Cerebellar nuclear complex (tissue), 1 donor: ENCODE measurements at places on chromosomes 6 and 20.

DNA sequence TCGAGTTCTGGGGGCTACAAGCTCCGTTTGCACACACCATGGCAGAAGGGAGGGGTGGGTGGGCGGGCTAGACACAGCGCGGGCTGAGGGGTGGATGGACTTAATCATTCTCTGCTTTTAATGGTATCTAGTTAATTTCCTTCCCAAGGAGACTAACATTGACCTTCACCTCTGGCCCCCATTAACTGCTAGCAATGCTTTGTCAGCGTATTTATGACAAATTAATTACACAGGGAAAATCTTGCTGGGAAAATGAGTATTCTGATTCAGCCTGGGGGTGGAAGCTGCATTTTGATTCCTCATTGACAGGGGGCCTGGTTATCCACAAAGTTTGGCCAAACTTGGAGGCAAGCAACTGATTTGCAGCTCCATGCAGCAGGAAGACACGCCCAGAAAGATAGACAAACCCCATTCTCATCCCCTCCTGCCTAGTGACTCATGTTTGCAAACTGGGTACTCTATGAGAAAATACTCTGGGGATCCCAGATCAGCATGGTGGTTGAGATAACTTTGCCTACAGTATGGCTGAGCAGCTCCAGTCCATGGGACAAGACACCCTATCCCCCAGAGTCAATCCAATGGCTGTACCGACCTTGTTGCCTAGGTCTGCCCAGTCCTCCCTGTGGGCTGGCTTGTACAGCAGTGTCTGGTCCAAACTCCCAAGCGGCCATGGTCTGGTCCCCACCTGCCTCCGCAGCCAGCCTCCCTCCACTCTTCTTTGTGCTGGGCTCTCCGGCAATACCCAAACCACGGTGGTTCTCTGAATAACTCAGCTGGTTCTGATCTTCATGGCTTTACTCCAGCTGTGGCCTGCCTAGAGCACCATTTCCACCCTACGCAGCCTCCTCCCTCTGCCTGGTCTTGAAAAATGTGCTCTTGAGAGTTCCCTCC lies 19.7 kb downstream of the ZBP1 start:
- no peak for DNase-seq

- DNase-seq, result no peak
These were observed 38.1 kb downstream of the HTR1B start for GRCh38 chr6:77425216-77425615.

GRCh38 chr20:33657704-33658095 lies 4.4 kb upstream of the C20orf144 start:
- DNase-seq, result no peak

DNA sequence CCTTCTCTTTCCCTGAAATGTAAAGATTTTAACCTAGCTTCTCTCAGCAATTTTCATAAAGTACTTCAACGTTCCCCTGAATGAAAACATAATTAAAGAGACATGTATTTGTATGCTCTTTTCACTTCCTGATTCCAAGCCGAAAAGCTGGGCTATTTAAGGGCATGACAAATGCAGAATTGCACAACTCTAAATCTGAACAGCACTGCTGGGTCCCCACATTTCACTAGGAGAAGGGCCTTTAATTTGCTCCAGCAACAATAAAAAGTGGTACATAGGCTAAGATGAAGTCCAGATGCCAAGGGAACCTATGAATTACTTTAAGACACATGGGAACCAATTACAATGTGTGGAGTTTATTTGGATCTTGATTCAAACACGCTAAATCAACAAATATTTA lies 42.0 kb downstream of the IRAK1BP1 start:
- no peak for DNase-seq

GRCh38 chr20:45818239-45818638 lies 5.8 kb downstream of the UBE2C start:
- DNase-seq, result no peak

DNA sequence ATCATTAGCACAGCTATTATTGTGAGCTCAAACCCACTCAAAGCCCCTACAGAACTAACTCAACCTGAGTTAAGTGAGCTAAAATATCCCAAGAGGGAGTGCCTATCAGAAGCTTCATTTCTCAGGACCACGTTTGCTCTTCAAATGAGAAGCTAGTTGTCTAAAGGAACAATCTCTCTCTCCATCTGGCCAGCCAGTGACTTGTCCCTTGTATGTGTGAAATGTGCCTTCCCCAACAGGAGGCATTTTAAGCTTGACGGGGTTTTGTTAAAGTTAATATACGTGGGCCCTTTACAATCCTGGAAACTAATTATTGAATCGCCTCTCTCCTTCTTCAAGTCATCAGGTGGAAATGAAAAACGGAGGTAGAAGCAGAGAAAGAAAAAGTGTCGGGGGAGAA lies 62.0 kb downstream of the TRERF1 start:
- no peak for DNase-seq

GRCh38 chr6:56746767-56747504 lies 104.2 kb upstream of the DST start:
- no peak for DNase-seq

DNA sequence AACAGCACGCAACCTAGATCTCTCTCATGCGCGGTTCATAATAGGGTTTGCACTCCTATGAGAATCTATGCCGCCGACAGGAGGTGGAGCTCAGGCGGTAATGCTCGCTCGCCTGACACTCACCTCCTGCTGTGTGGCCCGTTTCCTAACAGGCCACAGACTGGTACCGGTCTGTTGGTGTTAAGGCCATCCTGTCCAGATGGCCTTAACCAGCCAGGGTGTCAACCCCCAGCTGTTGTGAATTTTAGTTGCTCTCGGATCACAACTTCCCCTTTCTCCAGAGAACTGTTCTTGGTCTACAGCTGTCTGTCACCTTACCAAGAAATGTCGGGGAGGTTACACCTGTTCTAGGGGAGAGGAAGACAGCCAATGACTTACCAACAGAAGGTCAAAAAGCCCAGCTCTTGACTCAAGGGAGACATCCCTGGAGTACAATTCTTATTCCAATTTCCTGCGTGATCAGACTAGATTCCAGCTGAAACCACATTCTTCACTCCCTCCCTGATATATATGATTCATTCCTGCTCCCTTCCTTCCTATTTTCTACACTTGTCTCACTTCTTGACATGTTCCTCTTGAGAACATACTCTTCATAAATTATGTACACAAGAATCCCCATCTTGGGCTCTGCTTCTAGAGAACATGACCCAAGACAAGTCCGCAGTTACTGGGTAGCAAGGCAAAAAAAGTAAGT lies 23.1 kb upstream of the DNAAF9 start:
- no peak for DNase-seq

DNA sequence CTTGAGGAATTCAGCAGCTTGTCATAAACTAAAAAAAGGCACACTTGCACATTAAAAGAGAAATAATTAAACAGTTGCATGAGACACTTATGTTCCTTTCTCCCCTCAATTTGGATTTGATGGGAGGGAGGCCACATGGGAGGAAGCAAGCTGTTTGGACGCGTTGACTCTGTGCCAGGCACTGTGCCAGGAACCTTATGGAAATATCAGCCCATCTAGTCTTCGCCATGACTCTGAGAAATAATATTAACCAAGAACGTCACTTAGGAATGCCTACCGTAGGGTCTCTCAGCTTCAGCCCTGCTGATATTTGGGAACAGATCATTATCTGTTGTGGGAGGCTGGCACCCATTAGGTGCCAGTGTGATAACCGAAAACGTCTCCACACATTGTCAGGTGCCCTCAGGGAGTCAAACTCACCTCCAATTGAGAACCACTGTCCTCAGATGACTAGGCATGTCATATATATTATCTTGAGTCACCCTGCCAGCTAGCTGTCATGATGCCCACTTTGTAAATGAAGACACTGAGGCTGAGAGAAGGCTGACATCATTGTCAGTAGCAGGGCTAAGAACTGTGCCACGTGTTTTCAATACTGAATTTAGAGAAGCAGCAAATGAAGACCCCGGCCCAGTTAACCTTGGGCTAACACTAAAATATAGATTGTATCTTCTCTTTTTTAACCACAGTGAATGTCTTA lies 36.1 kb downstream of the EYA2 start:
- DNase-seq, result no peak

DNA sequence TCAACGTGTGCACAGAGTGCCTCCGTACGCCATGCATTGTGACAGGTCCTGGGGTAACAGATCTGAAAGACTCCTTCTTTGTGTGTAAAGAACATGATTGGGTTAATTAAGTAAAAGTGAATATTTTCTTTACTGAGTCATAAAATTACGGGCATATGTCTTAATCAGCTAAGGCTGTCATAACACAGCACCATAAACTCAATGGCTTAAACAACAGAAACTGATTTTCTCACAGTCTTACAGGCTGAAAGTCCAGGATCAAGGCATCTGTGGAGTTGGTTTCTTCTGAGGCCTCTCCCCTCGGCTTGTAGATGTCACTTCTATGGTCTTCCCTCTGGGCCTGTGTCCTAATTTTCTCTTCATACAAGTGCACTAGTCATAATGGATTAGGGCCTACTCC lies 176.9 kb downstream of the MTFR2 start:
- no peak for DNase-seq

GRCh38 chr20:54389596-54390280 lies 85.7 kb upstream of the DOK5 start:
- DNase-seq, result no peak

DNA sequence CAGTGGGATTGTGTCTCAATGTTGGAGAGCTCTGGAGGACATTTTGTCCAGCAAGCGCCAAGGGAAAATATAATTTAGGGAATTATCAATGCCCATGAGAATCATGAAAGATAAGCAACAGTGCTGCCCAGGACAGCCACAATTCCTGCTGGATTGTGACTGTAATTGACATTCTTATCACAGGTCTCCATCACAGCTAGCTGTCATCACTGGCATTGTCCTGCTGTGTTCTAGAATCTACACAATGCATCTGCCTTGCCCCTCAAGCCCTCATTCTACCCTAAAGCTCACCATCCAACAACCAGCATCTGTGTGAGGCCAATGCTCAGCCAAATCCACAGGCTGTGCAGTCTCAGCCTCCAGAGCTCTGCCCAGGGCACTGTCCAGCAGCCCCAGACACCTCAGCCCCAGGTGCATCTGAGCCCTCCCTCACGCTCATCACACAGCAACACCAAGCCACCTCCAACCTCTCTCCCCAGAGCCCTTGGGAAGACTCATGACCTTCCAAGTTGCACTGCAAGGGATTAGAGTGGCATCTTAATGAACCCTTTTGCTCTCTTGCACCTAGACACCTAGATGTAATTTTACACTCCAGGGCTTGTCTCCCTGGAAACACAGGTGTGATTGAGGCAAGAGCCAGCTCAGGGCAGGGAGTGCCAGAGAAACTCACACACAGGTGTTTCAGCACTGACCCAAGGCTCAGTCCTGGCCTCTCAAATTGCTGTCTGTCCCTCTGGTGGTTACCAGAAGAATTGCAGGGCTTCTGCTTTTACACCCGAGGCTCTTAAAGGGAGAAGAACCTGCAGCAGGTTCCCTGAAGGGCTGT lies 85.2 kb upstream of the PHACTR3 start:
- DNase-seq, result no peak

GRCh38 chr6:164377348-164377918 lies 932.0 kb downstream of the C6orf118 start:
- no peak for DNase-seq

GRCh38 chr20:47785854-47786764 lies 828 bp upstream of the SULF2 start:
- no peak for DNase-seq

DNA sequence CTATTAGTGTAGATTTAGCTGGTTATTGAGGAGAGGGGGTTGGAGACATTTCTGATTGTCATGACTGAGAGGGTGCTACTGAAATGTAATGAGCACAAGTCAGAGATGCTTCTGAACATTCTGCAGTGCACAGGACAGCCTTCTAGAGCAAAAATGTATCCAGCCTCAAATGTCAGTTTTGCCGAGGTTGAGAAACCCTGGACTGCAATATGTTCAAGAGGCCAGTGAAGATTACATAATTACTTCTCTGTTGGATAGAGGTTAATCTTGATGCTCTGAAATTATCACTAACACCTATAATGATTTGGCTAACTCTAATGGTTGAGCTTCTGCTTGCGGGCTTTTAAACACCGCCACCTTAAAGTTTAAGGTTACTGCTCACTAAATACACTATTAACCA lies 3.4 kb upstream of the DUSP22 start:
- no peak for DNase-seq

DNA sequence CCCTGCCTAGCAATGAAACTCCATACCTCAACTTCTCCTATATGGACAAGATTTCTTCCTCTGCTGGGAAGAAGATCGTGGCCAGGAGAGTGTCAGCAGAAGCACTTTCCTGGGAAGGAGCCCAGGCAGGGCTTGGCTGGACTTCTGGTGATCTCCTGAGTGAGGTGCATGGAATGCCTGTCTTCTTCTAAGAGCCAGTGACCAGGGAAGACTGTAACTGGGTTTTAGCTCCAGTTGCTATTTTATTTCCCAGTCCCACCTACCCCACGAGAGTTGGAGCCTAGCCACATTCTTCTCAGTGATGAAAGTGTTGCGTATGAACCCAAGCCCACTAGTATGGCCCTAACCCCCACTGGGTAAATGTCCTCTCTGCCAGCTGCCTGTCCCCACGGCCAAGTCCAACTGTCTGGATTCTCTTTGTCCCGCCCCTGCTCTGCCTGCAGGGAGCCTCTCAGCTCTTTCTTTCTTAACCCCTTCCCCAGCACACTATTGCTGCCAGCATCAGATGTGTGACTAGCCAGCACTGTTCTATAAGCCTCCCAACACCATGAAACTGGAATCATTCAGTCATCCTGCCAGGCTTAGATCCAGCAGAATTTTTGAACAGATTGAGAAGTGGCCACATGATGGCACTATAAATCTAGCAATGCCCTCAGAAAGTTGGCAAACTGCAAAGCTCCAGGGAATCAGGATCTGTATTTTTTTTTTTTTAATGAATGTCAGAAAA lies 69.8 kb upstream of the FAM184A start:
- DNase-seq, result no peak

- no peak for DNase-seq
These were observed 3.4 kb downstream of the HMGN3 start for GRCh38 chr6:79231101-79231500.

- no peak for DNase-seq
These were observed 30.8 kb upstream of the COL19A1 start for GRCh38 chr6:69835414-69836179.

- no peak for DNase-seq
These were observed 120.4 kb upstream of the SLC2A12 start for GRCh38 chr6:134172706-134173365.

- no peak for DNase-seq
These were observed 101.1 kb downstream of the LY86 start for GRCh38 chr6:6689400-6690143.

GRCh38 chr6:162998777-162999176 lies 271.0 kb downstream of the PACRG start:
- DNase-seq, result no peak

- DNase-seq, result no peak
These were observed 72.7 kb downstream of the SOX4 start for GRCh38 chr6:21666201-21666691.

GRCh38 chr20:62003567-62004405 lies 61.9 kb downstream of the TAF4 start:
- DNase-seq, result no peak

DNA sequence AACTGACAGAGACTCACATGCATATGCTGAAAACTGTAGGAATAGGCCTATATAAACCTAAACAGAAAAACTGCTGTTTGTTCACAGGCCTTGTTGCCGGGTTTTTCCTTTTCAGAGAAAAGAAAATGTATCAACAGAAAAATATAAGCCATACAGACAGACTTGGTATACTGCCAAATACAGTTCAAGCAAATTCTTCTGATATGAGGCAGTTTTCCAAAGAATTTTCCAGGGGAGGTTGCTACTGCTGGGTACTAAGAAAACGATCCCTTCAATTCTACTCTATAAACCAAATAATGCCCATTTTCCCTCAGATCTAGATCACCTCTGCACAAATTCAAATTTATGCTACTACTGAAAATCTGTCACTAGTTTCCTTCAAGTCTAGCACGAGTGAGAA lies 59.4 kb downstream of the ME1 start:
- DNase-seq, result no peak

GRCh38 chr6:106181664-106182418 lies 95.7 kb downstream of the PRDM1 start:
- DNase-seq, result no peak
